Stimulated activated CD8-positive, alpha-beta memory T cell treated with anti-CD3 and anti-CD28 coated beads, Interleukin-7, amount 100 ng/mL, for 1 hour (primary cell): ENCODE measurements at places on chromosomes 1 and 21.

DNA sequence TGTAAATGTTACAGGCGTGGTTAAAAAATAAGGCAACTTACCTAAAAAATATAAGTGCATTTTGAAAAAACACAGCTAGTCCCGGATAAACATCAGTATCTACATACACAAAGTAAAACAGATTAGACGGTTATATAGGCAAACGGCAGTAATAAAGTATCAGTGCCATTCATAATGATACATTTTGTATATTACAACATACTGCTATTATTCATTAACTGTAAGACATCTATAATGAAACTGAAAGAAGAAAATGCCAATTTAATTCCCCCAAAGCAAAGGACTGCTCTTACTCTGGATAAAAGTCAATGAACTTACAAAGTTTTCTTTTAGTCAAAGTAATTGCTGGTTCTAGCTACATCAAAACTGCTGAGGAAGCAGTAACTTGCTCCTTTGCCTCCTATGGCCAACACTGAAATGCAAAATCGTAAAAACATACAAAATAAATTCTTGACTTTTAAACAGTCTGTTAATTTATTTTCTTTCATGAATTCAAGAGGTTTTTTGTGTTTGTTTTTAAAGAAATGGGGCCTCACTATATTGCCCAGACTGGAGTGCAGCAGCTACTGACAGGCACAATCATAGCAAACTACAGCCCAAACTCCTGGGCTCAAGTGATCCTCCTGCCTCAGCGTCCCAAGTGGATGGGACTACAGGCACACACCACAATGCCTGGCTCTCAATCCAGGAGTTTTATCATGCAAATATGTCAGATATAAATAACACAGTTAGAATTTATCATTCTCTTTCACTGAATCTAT lies 23.9 kb downstream of the TMEM50B start:
- no peak for DNase-seq

GRCh38 chr1:112997781-112998180 lies 41.8 kb upstream of the SLC16A1 start:
- DNase-seq: no peak

GRCh38 chr1:71780681-71781080 lies 501.7 kb downstream of the NEGR1 start:
- DNase-seq: no peak

- no peak for DNase-seq
Observed at GRCh38 chr1:114446198-114446597, 64.8 kb downstream of the TRIM33 start.

GRCh38 chr21:35233756-35234155 lies 184.7 kb upstream of the RUNX1 start:
- DNase-seq: no peak

DNA sequence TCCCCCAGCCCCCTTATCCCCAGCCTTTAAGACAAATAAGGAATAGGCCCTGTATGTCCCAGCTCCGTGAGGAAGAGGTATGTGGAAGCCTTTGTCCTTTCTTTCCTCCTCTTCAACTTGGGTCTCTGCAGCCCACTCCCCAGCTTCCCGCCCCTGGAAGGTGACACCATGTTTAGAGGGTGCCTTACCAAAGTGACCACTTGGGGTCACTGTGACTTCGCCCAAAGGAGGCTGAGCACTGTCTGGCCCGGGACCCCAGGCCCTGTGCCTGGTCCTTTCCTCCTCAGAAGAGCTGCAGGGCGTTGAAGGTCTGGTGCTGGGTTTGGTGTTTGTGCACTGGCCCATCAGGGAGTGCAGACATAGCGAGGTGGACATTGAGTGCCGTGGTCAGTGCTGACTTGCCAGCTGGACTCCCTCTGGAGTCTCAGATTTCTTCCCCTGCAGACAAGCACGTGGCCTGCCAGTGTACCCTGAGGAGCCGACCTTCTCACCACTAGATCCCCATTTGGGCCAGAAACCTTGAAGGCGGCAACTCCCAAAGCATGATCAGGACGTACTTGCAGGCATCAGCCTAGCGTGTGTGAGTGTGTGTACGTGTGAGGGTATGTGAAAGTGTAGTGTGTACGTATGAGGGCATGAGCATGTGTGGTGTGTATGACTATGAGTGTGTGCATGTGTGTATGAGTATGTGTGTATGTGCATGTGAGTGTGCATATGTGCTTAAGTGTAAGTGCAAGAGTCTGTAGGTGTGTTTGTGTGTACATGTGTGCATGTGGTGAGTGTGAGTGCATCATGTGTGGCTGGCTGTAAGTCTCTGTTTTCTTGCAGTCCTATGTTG lies 181.4 kb upstream of the KIAA0040 start:
- no peak for DNase-seq

DNA sequence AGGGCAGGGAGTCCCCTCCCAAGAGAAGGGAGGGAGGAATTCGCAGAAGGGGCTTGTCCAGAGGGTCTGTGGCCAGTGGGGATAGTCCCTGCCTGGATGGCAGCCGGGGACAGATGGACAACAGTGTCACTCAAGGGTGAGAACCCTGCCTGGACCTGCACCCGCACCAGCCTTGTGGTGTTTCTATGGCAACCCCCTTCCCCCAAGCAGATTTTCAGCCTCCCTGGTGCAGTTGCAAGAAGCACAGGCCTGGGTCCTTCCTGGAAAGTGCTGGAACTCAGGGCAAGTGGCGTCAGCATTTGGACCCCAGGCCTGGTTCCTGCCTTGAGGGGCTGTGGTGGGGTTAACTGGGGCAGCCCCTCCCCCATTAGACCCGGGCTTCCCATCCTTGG lies 83.8 kb upstream of the ACTL8 start:
- DNase-seq: no peak

- no peak for DNase-seq
Observed at GRCh38 chr1:218591966-218592365, 246.8 kb downstream of the TGFB2 start.

GRCh38 chr1:235876402-235876841 lies 9.7 kb upstream of the LYST start:
- no peak for DNase-seq

DNA sequence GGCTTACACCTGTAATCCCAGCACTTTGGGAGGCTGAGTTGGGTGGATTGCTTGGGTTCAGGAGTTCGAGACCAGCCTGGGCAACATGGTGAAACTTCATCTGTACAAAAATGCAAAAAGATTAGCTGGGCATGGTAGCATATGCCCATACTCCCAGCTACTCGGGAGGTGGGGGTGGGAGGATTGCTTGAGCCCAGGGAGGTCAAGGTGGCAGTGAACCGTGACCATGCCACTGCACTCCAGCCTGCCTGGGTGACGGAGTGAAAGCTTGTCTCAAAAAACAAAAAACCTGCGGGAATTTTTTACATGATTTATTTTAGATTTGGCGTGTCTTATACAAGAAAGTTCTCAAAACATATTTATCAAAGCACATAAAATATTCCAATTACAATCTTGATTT lies 27.8 kb upstream of the MTR start:
- no peak for DNase-seq
